ENCODE measurements at places on chromosomes 3 and 15.

DNA sequence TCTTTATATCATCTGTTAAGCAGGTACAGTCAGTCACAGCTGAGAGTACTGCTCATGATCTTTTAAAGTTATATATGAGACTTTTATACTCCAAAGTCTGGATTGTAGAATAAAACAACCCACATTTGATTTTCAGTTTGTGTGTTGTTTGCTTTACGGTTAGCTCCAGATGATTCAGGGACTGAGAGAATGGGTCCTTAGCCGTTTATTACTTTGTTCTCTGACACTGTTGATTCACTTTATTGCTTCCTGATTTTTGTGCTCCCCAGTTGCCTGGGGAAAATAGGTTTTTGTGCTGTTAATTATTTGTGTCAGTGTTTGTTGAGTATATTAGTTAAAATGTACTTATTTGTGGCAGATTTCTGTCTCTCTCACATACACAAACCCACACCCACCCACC, 8.6 kb upstream of the EBLN2 start:
- DNase-seq = no peak

GRCh38 chr3:126947429-126947828, 35.5 kb upstream of the PLXNA1 start:
- no peak for DNase-seq

DNA sequence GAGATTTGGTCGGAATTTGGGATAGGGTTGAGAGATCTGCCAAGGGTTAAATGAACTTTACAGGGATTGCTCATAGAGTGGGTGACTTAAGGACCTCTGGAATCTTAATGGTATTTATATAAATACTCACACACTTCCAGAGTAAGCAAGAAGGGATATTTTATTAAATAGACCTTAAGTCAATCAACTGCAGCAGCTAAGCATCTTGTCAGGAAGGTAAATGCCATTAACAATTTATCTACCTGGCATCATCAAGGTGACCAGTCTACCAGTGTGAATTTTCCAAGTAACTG, 123.9 kb downstream of the FEZF2 start:
- no peak for DNase-seq

GRCh38 chr3:54857343-54857742, 70.5 kb downstream of the LRTM1 start:
- DNase-seq = no peak

GRCh38 chr3:172635588-172635987, 75.3 kb downstream of the NCEH1 start:
- peak; percentile 68 for DNase-seq

GRCh38 chr15:77180270-77180669, 109.4 kb upstream of the TSPAN3 start:
- no peak for DNase-seq

DNA sequence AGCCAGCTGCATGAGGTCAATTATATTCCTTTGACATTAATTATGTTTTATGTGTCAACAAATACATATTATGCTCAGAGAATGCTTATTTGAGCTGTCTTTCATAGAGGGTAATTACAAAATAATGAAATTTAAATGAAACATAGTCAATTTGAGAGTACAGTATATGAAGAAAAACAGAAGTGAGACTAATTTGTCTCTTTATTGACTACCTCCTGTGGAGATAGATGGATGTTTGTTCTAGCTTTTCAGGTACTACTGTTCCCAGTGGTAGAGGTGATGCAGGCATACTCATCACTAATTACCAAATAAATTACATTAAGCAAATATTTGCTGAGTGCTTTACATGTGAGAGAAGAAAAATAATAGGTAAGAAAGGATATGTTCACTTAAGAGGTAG, 1129.6 kb downstream of the OTOL1 start:
- DNase-seq = no peak

- no peak for DNase-seq
Observed at GRCh38 chr15:45498701-45499100, 23.9 kb downstream of the SLC30A4 start.

- peak; percentile 24 for DNase-seq
Observed at GRCh38 chr3:29004885-29005599, 275.8 kb upstream of the RBMS3 start.

- no peak for DNase-seq
Observed at GRCh38 chr3:114556657-114557213, 262.9 kb downstream of the TIGIT start.

DNA sequence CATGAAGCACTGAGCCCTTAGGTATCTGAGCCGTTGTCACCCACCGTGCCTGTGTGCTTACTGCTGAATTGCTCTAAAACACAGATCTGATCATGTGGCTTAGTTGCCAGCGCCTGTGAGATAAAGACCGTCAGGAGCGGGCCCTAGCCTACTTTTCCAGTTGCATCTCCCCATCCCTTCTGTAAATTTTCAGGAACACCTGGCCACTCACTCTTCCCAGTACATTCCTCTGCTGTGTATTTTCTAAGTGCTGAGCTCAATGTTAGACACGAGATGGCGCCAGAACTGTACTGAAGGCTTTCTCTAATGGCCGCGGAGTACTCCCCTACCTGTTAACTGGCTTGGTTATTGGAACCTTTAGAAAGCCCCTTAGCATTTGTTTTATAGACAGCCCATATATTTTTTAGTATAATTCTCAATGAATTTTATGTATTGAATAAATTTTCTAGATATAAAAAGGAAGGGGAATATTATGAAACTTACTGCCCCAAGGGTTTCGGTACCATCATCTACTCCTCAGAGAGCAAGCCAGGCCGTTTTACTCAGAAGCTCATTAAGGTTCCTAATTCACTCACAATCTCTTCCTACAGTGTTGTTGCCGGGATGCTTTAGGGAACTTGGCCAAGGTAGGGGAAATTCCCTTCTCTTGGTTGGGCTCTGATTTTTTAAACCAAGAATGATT, 16.7 kb upstream of the WNT7A start:
- peak; percentile 67 for DNase-seq

DNA sequence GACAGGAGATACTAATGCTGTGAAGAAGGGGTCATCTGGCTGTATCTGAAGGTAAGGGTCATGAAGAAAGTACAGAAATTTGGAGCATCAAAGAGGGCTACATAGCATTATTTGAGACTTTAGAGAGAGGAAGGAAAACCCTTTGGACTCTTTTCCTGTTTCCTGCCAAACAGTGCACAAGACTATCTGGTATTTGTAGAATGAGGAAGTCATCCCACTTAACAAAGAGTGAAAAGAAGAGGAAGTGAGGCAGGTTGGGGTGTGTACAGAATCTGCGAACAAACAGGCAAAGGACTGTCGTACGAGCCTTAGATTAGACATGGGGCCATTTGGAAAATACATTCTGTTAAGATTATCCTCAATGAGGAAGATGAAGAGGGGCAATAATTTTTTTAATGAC, 546.8 kb upstream of the EPHA6 start:
- DNase-seq = no peak

- DNase-seq = no peak
Observed at GRCh38 chr3:32978331-32978730, 26.9 kb downstream of the CCR4 start.

- DNase-seq = no peak
Observed at GRCh38 chr3:108311797-108312196, 15.4 kb downstream of the HHLA2 start.

- DNase-seq = no peak
Observed at GRCh38 chr3:14042680-14043079, 82.0 kb downstream of the CHCHD4 start.

GRCh38 chr15:62771234-62771633, 271.3 kb upstream of the TPM1 start:
- no peak for DNase-seq

DNA sequence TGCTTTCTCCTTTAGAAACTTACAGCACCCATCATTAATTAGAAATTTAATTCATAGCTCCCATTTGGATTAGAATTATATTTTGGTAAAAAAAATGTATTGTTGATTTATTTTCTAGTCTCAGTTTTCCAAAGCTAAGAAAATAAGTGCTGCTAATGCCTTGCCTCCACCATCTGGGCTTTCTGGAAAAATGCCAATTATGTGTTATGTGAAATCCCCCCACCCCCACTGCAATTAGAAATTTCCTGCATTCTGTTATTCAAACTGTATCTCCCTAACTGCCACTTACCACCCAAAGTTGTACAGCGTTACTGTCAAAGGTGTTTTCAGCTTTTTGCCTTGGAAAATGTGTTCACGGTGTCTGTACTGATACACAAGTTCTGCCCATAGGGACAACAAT, 617.2 kb upstream of the UBE2E2 start:
- no peak for DNase-seq
